T-helper 22 cell (primary cell): ENCODE measurements at places on chromosomes 2 and 18.
A peak's percentile ranks its signal among the peaks of the same experiment; 100 is the strongest.

DNA sequence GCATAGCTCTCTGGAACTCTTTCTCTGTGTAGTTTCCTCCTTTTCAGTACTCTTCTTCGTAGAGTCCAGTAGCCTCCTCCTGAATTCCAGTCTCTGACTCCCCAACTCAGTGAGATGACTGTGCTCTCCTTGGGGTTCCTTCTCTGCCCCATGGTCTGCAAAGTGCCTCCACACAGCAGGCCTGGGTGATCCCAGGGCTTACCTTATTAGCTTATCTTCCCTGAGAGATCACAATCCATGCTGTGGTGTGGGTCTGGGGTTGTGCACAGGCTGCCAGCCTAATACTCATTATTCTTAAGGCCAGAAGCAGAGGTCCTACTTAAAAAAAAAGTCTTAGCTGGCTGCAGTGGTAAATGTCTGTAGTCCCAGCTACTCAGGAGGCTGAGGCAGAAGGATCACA is 4.6 kb upstream of the GPR39 start:
- no peak for DNase-seq

GRCh38 chr2:44001716-44002115 is 5.9 kb upstream of the LRPPRC start:
- DNase-seq = no peak

GRCh38 chr18:5462227-5462626 is 81.6 kb downstream of the EPB41L3 start:
- DNase-seq = no peak

- DNase-seq = no peak
Measured at GRCh38 chr2:86176597-86176996, 18.7 kb downstream of the IMMT start.

GRCh38 chr2:47708801-47709499 is 74.0 kb upstream of the MSH6 start:
- DNase-seq = no peak

DNA sequence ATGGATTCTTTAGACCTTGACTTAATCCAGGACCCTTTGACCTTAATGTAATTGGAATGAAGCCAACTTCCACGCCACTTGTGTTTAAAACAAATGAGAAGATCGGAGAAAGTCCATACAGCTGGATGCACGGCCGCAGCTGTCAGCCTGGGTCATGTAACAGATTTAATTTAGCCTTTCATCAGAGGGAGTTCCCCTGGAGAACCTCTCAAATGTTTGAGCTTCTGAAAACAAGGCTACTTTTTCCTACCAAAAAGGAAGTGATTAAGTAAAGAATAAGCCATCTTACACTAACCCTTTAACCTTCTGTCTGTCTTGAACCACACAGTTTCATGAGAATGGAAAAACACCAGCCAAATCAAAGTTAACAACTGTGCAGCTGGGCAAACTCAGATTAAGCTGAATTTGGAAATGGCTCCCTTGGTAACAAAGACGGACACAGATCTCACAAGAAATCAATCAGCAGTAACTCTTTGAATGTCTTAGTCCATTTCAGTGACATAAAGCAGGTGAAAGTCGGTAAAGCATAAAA is 103.6 kb downstream of the DOCK10 start:
- DNase-seq = no peak

DNA sequence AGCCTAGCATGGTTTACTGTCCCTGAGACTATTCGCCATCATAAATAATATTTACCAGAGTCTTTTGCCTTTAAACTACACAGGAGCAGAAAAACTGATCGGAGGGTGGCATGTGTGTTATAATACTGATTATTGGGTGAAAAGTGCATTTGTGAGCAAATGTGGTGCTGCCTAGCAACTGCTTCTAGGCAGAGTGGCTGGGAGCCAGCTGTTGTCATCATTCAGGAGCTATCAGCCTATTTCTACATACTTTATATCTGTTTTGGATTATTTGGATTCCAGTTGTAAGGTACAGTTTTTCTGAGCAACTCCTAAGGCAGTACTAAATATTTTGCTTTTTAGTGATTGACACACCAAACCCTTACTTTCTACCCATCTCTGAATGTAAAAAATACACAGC is 75.0 kb upstream of the MSTN start:
- no peak for DNase-seq

DNA sequence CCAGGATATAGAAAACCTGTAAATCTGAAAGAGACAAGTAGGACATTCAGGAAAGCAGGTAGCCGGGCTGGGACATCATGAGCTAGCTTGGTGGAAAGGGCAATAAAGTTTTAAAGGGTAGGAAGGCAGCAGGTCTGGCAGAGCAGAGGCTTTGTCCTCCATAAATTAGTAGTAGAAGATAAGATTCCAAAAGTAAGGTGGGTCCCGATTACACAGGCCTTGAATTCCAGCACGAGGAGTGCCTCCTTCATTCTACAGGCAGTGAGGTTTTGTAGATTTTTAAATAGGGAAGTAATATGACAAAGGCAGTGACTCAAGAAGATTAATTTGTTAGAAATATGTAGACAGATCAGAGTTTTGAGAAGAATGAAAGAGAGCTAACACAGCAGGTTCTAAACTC is 160.7 kb downstream of the DTNB start:
- DNase-seq = no peak

DNA sequence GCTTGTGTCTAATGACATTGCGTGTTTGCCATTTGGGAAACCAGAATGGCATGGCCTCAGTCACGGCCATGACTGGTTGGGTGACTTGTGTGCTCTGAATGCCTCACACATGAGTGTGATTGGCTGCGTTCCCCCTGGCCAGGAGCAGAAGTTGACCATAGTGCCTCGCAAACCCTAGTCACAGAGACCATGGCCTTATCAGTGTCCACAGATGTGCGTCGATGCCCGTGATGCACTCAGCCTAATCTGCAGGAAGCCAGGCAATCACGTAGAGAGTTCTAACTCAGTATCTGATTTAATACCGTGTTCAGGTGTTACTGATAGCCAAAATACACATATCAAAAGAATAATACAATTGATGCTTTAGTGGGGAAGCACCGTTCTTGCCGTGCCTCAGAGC is 64.0 kb downstream of the BOLA3 start:
- DNase-seq = no peak

DNA sequence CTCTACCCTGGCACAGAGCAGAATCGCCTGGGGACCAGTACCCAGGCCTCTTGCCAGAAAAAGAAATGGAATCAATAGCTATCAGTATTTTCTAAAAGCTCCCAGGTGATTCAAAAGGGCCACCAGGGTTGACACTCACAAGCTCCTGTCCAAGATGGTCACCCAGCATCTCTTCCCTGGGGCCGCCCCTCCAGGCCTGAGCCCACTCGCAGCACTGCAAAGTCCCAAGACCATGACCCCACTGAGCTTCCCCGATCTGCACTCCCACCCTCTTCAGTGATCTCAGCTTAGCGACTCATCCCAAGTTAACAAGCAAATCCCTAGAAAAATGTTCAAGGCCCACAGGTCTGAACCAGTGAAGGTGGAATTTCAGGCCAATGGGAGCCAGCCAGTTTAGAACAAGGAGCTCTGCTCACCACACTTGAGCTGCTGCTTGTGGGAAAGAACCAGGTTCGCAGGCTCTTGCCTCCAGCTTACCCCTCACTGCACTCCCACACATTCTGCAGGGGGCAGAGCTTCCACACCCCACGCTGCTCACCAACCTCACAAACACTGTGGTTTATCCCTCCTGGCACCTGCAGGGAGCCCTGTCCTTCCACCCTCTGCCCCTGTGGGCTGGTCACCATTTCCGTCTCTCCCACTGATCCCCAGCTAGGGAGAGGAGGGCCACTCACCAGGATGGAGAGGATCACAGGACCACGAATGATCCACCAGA is 19.8 kb downstream of the TMEM37 start:
- no peak for DNase-seq

DNA sequence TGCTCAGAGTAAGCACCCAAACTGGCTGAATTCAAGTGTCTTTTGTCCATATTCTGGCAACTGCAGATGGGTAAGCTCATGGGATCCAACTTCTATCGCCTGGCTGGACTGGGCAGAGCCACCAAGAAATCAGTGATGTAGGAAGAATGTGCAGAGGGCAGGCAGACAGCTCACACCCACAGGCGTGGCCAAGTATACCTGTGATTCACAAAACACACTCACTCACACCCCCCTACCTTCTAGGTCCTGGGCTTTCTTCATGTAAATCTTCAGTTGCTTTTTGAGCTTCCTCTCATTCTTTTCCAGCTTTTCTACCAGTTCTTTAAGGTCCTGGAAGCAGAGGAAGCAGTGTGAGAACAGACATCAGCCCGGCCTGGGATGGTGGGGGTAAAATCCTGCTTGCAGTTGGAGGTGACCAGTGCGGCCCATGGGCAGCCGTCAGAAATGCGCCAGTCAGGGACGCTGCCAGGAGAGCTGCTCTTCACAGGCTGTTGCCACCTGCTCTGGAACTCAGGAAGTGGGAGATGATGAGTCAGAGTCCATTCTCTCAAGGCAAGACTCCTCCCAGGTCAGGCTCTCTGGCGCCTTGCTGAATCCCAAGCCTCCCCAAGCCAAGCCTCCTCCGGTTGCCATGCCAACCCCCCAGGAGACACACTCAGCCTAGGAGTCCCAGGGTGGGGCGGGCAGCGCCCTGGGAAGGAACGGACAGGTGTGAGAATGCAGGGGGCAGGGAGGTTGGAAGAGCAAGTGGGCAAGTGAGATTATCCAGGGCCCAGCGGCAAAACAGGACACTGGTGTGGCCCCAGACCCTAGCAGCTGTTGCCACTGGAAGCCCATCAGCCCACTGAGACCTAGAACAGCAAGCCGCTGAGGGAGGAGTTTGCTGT is 36.2 kb upstream of the ACAA2 start:
- no peak for DNase-seq

DNA sequence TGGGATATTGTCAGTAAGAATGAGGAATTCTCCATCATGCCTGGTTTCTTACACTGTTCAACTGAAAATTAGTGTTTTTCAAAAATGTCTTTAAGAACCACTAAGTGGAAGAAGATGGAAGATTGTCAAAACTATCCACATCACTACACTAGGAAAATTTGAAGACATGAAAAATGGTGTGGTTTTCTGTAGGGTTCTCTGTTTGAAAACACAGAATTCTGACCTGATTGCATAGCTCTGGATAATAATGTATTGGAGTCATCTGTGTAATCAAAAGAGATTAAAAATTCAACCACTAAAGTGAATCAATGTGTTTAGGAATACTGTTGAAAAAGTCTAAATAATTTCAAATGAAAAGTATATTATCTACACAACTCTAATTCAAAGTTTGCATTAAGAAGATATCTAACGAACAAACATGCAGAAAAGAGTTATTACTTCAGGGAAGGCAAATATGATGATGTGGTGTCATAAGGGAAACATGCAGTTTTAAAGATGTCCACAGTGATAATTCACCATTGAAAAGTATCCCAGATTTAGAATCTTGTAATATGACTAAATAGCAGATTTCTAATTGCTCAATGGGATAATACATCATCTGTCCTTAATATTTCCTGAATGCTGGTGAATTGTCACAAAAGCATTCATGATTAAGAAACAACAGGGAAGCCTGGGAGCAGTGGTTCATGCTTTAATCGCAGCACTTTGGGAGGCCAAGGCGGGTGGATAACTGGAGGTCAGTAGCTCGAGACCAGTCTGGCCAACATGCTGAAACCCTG is 116.9 kb downstream of the ERBB4 start:
- no peak for DNase-seq

- DNase-seq = no peak
Measured at GRCh38 chr18:74734013-74734444, 136.4 kb downstream of the ZNF407 start.

DNA sequence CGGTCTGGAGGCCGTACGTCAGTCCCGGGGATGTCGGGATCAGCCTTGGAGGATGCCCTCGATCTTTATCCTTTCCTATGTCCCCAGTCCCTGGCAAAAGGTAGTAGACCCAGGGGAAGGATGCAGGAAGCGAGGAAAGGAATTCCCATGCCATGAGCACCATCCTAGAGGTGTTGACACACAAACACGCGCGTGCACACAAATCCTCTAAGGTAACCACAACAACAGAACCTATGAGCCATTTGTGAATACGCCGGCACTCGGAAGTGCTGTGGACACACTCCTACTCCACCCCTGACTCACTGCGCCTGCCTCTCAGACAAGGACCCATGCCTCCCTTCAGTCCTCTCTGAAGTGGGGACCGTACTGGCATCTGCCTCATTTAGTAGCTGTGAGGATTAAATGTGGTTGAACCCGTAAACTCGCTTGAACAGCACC is 11.3 kb upstream of the MLPH start:
- no peak for DNase-seq

GRCh38 chr2:207165121-207166038 is at the start of gene KLF7:
TSS of gene KLF7 (minus strand) at chr2:207165948. CDS start at chr2:207165568, 380 bp downstream.
- peak; percentile 28 for DNase-seq

- no peak for DNase-seq
Measured at GRCh38 chr2:53865264-53865663, 5.5 kb upstream of the GPR75 start.

DNA sequence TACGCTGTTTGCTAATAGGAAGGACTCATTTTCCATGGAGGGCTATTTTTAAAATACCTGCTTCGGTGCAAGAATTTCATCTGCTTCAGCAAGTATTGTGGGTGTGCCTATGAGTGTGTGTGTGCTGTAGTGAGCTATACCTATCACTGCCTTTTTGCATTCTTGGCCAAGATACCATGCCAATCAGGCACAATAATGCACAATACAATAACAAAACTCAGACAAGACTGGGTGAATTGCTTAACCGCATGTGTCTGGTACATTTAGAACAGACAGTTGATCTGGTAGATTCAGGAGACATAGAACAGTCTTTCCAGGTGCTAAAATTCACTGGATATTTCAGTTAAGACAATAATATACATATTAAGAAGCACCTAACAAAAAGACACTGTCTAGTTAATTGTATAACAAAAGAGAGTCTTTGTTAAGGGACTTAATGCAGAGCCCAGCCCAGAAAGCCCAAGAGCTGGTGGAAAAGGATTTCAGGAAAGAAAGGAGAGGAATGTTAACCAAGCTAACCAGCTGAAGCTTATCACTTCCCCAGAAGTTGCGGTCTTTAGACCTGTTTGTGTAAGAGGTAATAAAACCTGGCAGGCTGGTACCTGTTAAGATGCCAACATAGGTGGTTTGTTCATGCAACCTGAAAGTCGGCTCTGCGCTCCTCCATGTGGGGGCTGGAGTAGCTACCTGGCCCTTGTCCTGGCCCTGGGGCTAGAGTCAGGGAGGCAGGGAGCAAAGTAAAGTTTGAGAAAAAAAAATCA is 153.3 kb upstream of the RBMS1 start:
- no peak for DNase-seq

- no peak for DNase-seq
Measured at GRCh38 chr2:2940061-2940460, 437.6 kb downstream of the EIPR1 start.

DNA sequence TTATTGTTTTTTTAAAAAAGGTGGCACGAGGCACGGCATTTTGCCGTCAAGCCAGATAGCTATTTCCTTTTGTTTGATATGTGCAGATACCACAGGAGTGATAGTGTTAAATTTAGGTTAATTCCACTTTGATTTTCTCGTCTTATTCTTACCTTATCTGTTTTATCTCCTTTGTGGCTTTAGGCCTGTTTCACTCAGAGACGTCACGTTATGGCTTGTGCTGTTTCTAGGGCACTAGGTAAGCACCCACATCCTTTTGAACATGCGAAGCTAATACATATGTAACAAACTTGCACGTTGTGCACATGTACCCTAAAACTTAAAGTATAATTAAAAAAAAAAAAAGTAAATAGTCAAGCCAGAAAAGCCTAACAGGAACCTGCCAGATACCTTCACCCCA is 57.8 kb downstream of the C18orf63 start:
- DNase-seq = peak; percentile 63
